ENCODE measurements at places on chromosomes 12 and 14.

DNA sequence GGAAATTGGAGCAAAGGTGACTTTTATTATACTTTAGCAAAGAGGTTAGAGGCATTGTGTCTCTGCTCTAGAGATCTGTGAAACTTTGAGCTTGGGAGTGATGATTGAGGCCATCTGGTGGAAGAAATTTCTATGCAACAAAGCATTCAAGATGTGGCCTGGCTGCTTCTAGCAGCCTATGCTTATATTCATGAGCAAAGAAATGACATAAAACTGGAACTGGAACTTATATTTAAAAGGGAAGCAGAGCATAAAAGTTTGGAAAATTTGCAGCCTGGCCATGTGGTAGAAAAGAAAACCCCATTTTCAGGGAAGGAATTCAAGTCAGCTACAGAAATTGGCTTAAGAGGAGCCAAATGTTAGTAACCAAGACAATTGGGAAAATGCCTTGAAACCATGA, 70.4 kb downstream of the SDR9C7 start:
- no peak for DNase-seq

DNA sequence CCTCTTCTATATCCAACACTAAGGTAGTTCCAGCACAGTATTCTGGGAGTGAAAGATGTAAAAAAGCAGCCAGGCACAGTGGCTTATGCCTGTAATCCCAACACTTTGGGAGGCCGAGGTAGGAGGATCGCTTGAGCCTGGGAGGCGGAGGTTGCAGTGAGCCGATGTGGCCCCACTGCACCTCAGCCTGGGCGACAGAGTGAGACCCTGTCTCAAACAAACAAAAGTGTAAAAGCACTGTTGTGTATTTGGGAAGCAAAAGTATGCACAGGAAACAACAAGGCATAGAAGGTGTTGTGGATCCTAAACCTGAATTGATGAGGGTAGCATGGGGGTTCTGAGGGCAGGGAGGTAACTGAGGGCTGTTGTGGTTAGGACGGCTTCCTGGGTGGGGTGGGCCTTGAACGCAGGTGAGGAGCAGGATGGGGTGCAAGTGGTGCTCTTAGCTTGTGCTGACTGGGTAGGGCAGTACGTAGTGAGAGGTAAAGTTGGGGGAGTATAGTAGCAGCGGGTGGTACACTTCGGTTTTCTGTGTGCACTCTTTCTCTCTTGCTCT, 64.2 kb downstream of the RASSF3 start:
- no peak for DNase-seq

- DNase-seq = peak; percentile 67
Observed at GRCh38 chr12:54596526-54596946, 8.1 kb upstream of the PPP1R1A start.

GRCh38 chr12:132605892-132606291, 4.5 kb downstream of the LRCOL1 start:
- DNase-seq = no peak

GRCh38 chr14:32078858-32079216, 1.7 kb downstream of the ARHGAP5 start:
- DNase-seq = no peak
